ENCODE measurements at places on chromosomes 7 and 10.

DNA sequence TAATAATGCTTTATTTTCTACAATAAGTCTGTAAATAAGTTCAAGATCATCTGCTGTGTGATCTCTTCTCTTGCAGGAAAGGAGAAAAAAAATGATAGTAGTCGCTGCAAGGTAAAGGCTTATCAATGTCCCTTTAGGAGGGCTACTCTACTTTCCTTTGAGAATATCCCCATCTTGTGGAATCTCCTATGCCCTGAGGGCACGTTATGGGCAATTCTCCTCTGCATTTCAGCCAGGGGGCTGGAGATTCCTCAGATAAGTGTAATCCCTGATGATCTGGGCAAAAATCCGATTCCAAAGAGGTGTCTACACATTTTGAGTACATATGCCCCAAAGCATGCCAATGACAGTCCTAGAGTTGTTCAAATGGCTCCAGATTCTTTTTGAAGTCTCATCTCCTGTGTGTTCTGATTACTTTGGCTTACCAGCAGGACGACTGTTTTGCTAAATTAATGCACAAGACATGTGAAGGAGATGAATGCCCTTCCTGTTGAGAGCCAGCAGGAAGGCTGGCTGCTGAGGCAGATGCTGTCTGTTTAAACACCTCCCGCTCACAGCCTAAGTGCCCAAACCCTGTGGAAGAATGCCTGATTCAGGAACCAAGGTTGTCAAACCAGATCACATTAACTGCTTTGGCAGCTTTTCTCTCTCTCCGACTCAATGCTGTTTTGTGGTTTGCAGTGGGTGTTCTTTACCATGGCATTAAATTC lies 171.2 kb upstream of the COL1A2 start:
- no peak for DNase-seq

DNA sequence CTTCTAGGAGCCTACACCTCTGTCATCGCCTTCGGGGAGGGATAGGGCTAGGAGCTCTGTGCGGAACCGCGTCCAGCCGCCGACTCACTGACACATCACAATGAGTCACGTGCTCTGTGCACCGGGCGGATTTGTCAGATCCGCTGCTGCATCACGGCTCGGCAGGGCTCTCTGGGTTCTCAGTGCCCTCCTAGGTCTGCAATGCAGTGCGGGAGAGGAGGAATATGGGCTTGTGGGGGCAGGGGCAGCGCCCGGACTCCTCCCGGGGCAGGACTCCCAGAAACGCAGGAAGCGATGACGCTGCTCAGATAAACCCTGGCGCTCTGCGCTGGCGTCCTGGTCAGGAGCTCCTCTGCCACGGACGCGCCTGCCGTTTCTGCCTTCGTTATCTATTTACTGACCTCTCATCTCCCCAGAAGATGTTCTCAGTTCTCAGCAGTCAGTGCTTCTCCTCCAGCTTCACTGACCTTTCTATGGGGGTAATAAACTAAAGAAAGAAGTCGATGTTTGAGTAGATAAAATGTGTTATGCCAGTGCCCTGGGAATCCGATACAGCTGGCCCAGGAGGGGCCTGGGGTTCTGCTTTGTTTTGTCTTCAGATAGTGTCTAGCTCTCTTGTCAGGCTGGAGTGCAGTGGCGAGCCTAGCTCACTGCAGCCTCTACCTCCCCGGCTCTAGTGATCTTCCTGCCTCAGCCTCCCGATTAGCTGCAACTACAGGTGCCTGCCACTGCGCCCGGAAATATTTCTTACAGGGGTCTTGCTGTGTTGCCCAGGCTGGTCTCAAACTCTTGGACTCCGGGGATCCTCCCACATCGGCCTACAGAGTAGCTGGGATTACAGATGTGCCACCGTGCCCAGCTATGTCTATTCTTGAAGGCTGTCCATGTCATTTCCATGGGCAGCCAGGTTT lies 22.8 kb upstream of the ITGB1 start:
- peak; percentile 95 for DNase-seq

DNA sequence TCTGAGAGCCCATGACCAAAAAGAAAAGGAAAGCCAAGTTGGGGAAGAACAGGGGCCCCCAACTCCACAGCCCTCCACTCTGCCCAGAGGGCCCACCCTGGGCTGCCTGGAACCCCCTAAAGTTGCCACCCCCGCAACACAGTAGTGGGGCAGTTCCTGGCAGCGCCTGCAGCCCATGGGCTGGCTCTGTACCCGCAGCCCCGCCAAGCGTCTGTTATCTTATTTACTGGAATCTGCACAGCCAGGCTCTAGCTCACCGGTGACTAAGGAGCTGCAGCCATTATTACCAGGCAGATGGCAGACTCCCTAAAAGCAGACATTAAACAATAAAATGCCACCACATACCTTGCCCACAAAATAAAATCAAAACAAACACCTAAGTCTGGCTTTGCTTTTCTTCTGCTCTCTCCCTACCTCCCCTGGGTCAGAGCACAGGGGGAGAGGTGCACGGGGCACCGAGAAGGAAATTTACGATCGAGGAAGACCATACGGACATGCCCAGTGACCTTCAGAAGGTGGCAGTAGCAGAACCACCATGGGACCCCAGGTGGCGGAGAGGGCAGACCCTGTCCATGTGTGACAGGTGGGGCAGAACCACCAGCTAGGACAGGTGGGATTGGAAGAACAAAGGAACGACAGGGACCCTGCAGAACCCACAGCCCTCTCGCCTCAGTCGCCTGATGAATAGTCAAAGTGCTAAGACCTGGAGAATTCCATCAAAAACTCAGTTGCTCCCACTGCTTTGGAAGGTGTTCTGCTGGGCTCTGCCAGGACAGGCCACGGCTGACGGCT lies 66.3 kb downstream of the PRKAG2 start:
- no peak for DNase-seq

- no peak for DNase-seq
These were observed 29.5 kb downstream of the RAB11FIP2 start for GRCh38 chr10:118017071-118017740.

DNA sequence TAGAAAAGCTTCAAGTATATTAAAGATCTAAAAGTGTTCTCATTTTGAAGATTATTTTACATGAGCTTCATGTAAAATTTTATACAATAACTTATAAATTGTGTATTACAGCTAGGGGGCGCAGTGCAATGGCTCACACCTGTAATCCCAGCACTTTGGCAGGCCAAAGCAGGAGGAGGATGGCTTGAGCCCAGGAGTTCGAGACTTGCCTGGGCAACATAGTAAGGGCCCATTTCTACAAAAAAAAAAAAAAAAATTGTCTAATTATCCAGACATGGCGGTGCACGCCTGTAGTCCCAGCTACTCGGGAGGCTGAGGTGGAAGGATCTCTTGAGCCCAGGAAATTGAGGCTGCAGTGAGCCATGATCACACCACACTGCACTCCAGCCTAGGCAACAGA lies 16.6 kb downstream of the ACBD5 start:
- no peak for DNase-seq
